ENCODE measurements at places on chromosomes 13 and 19.

DNA sequence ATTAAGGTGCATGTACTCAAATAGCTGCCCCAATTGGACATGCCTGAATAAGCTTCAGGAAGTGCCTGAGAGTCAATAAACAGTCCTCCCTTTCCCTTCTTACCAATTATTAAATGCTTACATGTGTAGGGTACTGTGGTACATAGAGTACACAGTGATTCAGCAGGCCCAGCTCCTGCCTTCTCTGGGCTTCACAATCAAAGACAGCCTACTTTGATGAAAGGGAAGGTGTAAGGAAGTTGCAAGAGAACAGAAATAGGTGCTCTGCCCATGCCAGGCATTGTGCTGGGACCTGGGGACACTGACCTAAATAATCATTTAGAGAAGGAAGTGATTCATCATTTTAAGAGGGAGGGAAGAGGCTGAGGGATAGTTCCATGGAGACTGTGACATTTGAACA, 17.2 kb downstream of the FRY start:
- DNase-seq = no peak

- no peak for DNase-seq
These were observed 118.7 kb upstream of the MCF2L start for GRCh38 chr13:112850273-112850672.

DNA sequence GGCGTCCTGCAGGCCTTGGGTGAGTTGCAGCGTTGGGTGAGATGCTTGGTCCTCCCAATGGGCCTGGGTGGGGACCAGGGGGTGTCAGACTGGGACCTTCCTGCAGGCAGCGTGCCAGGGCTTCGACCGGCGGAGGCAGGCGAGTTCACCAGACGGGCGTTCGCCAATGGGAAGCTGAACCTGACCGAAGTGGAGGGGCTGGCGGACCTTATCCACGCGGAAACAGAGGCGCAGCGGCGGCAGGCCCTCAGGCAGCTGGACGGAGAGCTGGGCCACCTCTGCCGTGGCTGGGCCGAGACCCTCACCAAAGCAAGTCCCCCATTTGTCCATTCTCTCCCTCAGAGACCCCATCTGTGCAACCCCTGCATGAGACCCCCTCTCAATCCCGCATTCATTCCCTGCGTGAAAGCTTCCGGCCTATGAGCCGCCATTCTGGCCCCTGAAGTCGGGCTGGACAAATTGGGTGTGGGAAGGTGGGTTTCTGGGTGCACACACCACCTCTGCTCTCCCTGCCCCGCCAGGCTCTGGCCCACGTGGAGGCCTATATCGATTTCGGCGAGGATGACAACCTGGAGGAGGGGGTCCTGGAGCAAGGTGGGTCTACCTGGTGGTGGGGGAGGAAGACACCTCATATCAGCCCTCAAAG, 1.2 kb downstream of the GTPBP3 start:
- DNase-seq = no peak

DNA sequence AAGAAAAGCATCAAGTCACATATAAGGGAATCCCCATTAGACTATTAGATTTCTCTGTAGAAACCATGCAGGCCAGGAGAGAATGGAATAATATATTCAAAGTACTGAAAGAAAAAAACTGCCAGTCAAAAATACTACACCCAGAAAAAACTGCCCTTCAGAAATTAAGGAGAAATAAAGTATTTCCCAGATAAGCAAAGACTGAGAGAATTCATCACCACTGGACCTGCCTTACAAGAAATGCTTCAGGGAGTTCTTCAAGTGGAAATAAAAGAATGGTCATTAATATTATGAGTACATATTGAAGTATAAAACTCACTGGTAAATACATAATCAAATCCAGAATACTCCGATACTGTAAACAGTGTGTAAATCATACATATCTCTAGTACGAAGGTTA, 35.9 kb downstream of the VWA8 start:
- no peak for DNase-seq

DNA sequence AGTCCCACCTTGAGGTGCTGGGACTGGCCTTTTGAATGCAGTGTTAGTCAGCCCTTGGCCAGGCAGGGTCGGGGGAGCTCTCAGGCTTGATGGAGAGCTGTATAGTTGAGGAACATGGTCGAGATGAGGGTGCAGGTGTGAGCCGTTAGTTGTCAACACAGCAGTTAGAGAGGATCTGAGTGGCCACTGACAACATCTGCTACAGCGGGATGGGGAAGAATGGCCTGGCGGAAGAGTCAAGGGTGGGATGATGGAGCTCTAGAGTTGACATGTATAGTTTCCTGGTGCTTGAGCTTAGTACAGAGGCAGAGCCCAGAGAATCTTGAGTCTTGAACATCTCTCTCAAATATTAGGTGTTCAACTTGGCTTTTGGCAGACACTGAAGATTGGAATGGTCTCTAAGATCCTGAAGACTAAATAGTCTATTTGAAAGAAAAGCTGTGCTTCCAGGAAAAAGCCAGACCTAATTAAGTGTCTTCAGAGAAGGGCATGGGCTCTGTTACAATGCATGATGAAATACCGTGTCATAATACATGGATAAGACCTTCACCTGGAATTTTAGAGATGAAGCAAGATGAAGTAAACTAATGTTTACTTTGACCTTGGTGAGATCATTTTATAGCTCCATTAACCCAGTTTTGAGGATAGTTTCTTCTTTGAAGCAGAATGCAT, 9.7 kb downstream of the PCCA start:
- no peak for DNase-seq

DNA sequence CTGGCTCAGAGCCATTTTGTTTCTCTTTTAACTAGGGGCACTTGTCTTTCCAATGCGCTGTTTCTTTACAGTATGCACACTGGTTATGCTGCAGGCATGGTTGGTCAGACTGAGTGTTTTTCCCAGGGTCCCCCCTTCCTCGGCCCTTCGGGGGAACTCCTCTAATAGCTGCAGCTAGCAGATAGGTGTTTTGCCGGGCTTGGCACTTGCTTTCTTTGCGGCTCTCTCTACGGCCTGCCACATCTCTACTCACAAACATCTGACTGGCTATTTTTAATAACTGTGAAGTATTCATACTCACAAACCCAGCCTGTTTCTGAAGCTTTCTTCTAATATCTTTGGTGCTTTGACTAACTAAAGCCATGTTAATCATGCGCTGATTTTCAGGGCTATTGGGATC, 89.4 kb downstream of the SLC25A15 start:
- no peak for DNase-seq

DNA sequence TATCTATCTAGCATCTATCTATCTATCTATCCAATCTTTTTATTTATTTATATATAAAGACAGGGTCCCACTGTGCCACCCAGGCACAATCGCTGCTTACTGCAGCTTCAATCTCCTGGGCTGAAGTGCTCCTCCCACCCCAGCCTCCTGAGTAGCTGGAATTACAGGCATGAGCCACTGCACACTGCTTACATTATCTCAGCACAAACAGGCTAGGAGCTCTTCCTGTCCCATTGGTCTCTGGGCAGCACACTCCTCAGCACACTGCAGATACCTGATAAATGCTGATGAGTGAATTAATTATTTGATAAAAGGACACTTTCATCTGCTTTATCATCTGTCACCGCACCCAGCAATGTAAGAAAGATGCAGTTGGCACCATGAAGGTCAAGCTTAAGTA, 16.1 kb downstream of the ZNF562 start:
- DNase-seq = no peak

- DNase-seq = no peak
These were observed 10.9 kb downstream of the SETDB2 start for GRCh38 chr13:49455007-49455398.

GRCh38 chr19:44539236-44539826, 9.9 kb upstream of the CEACAM20 start:
- DNase-seq = no peak

DNA sequence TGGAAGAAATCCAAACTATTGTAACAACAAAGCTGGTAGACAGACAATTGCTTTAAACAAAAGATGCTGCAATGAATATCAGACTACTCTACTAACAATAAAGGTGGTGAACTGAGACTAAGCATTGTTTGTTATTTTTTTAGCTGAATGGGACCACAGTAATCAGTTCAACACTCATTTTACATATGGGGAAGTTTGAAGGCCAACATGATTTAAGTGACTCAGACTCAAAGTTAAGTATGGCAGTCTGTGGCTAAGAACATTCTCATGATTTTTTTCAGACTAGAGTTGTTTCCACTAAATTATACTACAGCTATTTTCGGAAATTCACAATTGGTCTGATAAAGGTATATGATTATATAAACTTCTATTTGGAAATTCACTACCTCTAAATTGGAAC, 10.4 kb downstream of the EXOSC8 start:
- no peak for DNase-seq

- no peak for DNase-seq
These were observed 81.1 kb upstream of the SERP2 start for GRCh38 chr13:44292545-44292944.

- no peak for DNase-seq
These were observed 31.8 kb downstream of the PIP5K1C start for GRCh38 chr19:3668331-3669081.
